ENCODE measurements at places on chromosomes 2 and 18. TPM values are rescaled to one million over a fixed set of nuclear protein-coding genes. Genes with fewer than 3 reads are reported as not detected.

DNA sequence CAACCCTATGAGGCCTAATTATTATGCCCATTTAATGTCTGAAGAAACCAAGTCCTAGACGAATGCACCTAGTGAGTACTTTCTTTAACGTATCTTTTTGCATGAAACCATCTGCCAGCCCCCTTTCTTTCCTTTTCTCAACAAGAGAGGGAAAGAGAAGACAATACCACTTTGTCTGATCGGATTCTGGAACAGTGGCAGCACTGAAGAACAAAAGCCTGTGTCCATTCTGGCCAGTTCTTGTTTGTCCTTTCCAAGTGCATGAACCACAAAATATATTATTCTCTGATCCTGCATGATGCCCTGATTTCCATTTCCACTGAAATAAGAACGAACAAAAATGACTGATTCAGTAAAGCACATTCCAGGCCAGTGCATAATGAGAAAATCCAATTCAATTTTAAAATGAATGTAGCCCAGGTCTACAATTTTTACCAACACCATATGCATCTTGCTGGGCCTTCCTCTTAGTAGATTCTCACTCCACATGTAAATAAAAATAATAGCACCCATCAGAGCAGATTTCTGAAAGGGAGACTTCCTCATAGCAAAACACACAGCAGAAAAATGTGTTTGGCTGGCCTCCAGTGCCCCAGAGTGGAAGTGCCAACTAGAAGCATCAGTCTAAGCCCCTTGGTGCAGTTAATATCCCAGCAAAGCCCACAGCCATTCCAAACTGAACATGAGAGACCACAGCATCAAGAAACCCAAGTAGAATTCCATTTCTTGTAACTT lies 422.6 kb upstream of the ID2 start:
- DNase-seq, result no peak
- H3K27me3 ChIP-seq, result no peaks in the 10 kb centered on the region
- no peak overlapping the region for H3K27ac ChIP-seq
- H3K4me3 ChIP-seq, result no peak overlapping the region
- no peaks in the 10 kb centered on the region for H3K36me3 ChIP-seq

- no peak for DNase-seq
- no peak overlapping the region for H3K4me3 ChIP-seq
- no peak overlapping the region for H3K27ac ChIP-seq
- H3K4me1 ChIP-seq, result no peaks in the 10 kb centered on the region
- no peaks in the 10 kb centered on the region for H3K27me3 ChIP-seq
These were observed 52.0 kb downstream of the DCC start for GRCh38 chr18:52391810-52392559.

DNA sequence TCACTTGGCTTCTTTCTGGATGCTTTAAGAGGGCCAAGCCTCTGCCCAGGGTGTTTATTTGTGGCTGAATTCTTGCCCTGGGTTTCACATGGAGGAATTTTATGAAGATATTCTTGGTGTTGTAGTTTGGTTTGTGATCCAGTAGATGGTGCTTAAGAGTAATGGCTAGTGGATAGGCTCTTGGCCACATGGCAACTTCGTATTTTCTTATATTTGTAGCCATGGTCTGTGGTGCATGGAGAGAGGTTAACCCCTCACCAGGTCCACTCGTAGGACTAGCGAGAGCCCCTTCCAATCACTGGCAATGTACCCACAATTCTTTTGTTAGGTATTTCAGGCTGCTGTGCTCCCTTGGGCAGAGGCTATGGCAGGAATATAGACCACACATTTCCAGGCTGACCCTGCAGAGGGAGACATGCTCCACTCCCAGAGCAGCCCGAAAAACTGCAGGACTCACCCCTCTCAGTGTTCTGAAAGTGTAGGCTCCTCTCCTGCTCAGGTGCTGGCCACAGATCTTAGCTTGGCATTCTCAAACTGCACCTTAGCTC lies 582.1 kb upstream of the SETBP1 start:
- H3K36me3 ChIP-seq, result no peaks in the 10 kb centered on the region
- no peaks in the 10 kb centered on the region for H3K4me1 ChIP-seq
- no peaks in the 10 kb centered on the region for H3K27me3 ChIP-seq
- DNase-seq, result no peak

GRCh38 chr2:70685771-70686171 lies 82.2 kb downstream of the ADD2 start:
- H3K36me3 ChIP-seq, result no peaks in the 10 kb centered on the region
- H3K4me1 ChIP-seq, result no peaks in the 10 kb centered on the region
- H3K27me3 ChIP-seq, result peaks cover 6% of the 10 kb centered on the region

GRCh38 chr18:76581261-76581660 lies 86.2 kb upstream of the ZNF516 start:
- no peaks in the 10 kb centered on the region for H3K4me1 ChIP-seq
- H3K4me3 ChIP-seq, result no peak overlapping the region
- no peak overlapping the region for H3K27ac ChIP-seq
- no peaks in the 10 kb centered on the region for H3K36me3 ChIP-seq
- H3K27me3 ChIP-seq, result no peaks in the 10 kb centered on the region

DNA sequence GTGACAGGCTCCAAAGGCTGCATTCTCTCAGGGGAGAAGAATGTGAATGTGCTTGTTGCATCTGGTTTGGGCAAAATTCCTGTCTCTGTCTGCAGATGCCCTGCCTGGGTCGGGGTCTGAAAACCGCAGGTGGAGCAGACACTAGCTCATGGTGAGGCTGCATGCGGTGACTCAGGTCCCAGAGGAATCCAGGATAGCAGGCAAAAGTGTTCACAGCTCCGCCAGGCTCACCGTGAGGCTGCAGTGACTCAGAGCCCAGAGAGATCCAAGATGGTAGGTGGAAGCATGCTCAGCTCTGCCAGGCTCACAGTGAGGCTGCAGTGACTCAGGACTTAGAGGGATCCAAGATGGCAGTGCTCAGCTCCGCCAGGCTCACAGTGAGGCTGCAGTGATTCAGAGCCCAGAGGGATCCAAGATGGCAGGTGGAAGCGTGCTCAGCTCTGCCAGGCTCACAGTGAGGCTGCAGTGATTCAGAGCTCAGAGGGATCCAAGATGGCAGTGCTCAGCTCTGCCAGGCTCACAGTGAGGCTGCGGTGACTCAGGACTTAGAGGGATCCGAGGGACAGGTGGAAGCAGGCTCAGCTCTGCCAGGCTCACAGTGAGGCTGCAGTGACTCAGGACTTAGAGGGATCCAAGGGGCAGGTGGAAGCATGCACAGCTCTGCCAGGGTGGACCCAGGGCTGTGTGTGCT lies 200.5 kb downstream of the ACKR3 start:
- H3K27me3 ChIP-seq, result no peaks in the 10 kb centered on the region
- DNase-seq, result no peak
- no peak overlapping the region for H3K4me3 ChIP-seq
- no peaks in the 10 kb centered on the region for H3K36me3 ChIP-seq
- H3K4me1 ChIP-seq, result no peaks in the 10 kb centered on the region
- no peak overlapping the region for H3K27ac ChIP-seq

DNA sequence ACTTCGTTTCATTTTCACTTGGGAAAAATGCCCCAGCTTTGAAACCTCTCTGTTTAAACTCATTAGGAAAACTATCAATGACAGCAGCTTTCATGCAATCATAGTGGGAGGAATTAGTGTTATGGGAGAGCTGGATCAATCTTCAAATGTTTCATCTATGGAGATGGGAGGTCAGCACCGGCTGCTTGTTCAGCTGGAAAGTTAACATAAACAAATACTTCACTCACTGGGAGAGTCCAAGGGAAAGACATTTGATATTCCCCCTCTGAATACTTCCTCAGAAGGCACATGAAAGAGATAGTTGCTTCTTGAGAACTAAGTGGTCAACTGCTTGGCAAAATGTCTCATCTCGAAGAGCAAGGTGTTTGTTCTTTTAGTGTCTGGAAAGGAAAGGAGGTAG lies 7.3 kb downstream of the LYPD1 start:
- peaks cover 6% of the 10 kb centered on the region for H3K27me3 ChIP-seq
- H3K4me3 ChIP-seq, result no peak overlapping the region
- H3K27ac ChIP-seq, result no peak overlapping the region
- H3K4me1 ChIP-seq, result no peaks in the 10 kb centered on the region

IL1F10 gene
- not detected for total RNA-seq

DCAF17 gene
- total RNA-seq, result 18.7 TPM

DTNA gene
- 12.0 TPM for total RNA-seq

SERPINB12 gene
- not detected for total RNA-seq

Data from left lung (tissue), 14 donors.